ENCODE measurements at places on chromosomes 6 and 20.

DNA sequence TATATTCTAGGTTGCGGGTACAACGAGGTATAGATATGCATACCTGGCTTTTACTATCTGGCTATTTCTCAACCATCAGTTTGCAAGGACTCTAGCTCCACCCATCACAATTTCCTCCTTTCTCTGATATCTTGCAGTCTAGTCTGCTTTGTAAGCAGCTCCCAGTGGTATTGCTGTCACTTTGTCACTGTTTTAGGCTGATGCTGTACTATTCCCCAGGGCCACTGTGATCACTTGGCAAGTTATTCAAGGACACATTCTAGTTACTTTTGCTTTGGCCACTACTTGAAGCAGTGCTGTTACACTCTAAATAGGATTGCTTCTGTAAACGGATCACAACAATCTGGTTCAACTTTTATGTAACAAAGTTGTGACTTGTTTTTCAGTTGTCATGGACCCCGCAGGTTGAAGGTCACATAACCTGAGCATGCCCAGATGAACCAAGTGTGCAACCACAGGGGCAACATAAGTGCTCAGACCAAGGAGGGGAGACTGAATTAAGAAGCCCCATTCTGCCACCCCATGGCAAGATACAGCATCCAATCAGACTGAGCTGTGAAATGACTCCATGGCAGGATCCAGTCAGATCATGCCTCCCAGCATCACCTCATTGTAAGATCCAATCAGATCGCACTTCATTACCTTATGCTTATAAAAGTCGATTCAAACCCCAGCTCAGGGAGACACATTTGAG is 588.4 kb upstream of the CITED2 start:
- DNase-seq, result no peak

DNA sequence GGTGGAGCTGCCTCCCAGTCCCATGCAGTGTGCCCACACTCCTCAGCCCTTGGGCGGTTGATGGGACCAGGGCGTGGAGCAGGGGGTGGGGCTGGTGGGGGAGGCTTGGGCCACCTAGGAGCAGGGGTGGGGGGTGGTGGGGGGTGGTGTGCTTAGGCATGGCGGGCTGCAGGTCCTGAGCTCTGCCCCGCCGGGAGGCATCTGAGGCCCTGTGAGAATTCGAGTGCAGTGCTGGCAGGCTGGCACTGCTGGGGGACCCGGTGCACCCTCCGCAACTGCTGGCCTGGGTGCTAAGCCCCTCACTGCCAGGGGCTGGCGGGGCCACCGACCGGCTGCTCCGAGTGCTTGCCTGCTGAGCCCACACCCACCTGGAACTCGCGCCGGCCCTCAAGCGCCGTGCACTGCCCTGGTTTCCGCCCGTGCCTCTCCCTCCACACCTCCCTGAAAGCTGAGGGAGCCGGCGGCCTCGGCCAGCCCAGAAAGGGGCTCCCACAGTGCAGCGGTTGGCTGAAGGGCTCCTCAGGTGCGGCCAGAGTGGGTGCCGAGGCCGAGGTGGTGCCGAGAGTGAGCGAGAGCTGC is 59.6 kb upstream of the PRL start:
- no peak for DNase-seq

GRCh38 chr6:125512621-125513020 is 210.9 kb upstream of the HDDC2 start:
- DNase-seq, result no peak

DNA sequence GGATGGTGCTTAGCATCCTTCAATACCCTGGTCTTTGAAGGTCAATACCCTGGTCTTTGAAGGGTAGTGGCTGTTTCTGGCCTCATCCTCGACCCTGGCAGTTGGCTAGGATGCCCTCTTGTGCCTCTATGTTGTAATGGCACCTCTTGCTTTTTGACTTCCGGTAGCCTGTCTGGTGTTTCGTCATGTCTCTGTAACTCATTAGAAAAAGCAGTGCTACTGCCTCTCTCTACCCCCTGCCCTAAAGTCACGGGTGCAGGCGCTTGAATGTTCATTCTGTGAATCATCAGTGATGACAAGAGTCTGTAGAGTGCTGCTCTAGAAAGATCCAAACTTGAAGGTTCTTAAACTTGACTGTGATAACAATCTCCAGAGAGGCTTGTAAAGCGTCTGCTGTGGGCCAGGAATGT is 28.3 kb downstream of the RSPO4 start:
- no peak for DNase-seq

- DNase-seq, result peak; percentile 25
Measured at GRCh38 chr6:87155842-87156815, 764 bp downstream of the ZNF292 start.

GRCh38 chr20:23350904-23351838 is 580 bp downstream of the NXT1 start:
- DNase-seq, result peak; percentile 17

DNA sequence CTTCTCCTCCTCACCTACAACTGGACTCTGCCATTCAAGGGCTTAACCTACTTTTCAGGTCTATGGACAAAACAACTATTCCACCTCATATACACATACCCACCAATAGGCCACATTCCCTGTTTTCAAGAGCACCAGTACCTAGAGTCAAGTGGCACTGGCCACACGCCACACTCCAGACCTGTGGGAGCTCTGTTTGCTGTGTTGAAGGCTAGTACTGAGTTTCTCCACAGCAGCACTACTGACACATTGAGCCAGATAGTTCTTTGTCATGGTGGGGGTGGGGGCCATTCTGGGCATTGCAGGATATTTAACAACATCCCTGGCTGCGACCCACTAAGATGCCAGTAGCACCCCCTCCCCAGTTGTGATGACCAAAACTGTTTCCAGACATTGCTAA is 84.1 kb downstream of the RALGAPA2 start:
- DNase-seq, result no peak

- DNase-seq, result no peak
Measured at GRCh38 chr6:3139090-3139903, 18.0 kb downstream of the TUBB2A start.

DNA sequence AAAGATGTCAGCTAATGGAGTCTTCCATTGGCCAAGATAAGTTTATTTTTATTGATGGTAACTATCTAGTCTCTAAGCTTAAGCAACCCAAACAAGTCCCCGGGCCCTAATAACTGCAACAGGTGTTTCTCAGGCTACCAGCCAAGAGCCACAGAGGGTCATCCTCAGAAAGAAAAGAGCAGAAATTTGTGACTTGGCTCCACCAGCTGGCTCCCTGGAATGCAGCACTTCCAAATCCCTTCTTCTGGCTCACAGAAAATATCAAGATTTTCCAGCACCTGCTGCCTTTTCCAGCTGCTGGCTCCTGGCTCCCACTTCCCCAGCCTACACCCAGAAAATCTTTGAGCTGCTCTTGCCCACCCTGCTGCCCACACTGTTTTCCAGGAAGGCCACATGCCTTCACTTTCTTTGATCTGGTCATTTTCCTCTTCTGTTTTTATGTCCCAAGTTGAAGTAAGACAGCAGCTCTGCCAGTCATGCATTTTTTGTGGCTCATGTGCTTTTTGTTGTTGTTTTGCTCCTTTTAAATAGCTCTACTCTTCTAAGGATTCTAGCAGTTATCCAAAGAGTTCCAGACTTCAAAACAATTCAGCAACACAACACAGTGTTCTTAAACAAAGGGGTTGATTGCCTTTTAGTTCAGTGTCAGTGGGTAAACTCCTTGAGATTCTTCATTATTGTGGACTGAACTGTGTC is 151.0 kb upstream of the SMLR1 start:
- DNase-seq, result no peak

DNA sequence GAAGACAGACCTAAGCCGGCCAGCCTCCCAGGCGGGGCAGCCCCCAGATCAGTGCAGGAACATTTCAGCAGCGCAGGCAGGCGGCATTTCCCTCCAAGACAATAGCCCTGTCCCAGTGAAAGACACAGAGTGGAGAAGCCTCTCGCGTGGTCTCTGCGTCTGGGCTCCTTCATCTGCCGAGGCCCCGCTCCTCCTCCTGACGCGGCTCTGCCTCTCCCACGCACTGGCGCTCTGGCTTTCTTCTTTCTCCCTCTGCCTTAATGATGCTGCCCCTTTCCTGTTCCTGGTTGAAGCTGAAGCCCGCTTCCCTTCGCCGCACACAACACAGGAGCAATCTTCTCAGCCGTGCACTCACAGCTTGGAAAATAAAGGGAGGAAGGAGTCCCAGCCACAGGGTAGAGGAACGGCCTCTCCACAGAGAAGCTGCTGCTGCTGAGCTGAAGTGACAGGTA is 347.5 kb downstream of the CDH4 start:
- no peak for DNase-seq

GRCh38 chr6:119915971-119916370 is 566.4 kb upstream of the MAN1A1 start:
- DNase-seq, result no peak

DNA sequence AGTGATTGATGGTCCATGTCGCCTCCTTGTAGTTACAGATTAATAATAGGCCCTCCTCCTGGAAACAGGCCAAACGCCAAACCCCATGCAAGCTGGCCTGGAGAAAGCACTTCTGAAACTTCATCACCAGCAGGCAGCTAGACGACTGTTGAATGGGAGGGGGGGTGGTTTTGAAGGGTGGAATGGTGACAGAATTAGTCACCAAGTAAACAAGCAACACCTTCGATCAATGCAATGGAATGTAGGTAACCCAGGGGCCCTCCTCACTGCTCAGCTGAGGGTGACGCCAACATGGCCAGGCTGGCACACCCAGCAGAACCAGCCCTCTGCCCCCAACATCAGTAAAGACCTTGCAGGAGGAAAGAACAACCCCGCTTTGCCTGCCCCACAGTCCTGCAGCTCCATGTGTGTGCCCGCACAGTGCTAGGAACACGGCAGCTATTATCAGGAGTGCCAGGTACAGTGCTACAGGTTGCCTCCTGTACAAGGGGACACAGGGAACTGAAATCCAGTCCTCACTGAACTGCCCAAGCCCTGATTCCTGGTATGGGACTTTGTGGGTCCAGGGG is 2.7 kb downstream of the BCAS1 start:
- DNase-seq, result no peak

DNA sequence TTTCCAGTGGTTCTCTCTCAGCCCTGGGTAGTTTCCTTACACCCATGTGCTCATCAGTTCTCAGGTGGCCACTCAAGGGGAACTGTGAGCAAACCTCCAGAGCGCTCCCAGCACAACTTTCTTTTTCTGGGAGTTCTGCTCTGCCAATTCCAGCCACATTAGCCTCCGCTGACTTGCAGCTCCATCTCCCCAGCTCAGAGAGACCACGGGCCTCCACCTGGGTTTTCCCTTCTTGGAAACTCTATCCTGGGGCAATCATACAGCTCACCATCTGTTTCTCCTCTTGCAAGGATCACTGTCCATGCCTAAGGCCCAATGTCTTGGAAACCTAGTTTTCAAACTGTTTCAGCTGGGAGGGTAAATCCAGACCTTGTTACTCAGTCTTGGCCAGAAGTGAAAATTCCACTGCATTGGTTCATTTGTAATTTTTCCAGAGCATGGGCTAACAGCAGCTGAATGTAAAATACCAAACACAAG is 129.9 kb downstream of the EYA2 start:
- DNase-seq, result no peak

- DNase-seq, result no peak
Measured at GRCh38 chr20:16388731-16389130, 184.5 kb downstream of the KIF16B start.

DNA sequence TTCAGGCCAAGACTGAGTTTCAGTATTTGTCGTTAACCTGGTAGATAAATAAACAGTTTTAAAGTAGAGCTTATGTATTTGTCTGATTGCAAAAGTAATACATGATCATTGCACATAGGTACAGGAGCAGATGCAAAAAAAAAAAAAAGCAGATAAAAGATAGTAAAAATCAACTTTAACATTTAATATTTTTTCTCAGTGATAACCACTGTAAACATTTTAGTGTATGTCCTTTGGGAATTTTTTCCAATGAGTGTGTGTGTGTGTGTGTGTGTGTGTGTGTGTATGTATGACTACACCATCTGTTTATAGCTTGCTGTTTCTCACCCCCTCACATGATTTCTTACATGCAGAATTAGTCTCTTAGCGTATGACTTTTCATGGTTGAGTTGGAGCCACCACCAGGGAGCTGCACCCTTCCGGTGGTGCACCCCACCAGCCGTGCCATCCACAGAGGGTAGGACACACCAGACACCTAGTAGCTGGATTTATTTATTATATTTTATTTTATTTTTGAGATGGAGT is 26.3 kb downstream of the WRNIP1 start:
- DNase-seq, result no peak

- DNase-seq, result no peak
Measured at GRCh38 chr6:68892452-68892851, 257.4 kb downstream of the ADGRB3 start.

GRCh38 chr6:157867981-157868380 is 44.9 kb downstream of the SNX9 start:
- no peak for DNase-seq

DNA sequence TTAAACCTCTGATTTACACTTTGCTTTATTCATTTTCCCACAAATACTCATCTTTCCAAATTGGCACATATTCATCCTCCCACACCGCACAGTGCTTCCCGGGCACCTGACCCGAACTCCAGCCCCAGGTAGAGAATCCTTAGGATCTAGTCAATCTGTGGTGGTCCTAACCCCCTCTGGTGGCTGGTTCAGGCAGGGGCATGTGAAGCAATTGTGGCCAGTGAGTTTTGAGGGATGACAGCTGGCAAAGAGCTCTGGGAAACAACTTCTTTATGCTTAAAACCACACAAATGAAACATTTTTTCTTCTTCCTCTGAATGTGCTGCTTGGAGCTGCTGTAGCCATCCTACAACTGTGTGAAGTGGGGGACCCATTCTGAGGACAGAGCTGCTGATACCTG is 54.7 kb downstream of the ELOVL5 start:
- no peak for DNase-seq

DNA sequence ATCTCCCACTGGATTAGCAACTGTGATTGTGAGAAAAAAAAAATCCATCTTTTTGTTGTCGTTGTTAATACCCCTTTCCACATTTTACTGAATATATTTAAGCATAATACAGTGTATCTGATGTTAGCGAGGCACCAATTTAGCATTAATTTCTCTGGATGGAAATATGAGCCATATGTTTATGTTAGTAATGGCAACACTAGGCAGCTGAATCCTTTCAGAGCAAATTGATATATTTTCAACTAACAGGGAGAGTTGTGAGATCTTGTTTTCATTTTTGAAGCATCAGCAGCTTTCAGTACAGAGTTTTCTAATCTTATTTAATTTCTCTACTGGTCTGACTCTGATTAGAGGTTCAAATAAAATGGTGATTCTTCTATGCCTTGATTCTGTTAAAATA is 84.8 kb upstream of the HDAC2 start:
- DNase-seq, result no peak

Data from stimulated activated CD8-positive, alpha-beta memory T cell treated with anti-CD3 and anti-CD28 coated beads, Interleukin-4, amount 100 ng/mL, for 1 hour (primary cell).